Fibroblast of the aortic adventitia (primary cell): ENCODE measurements at places on chromosomes 16 and 17. TPM values are rescaled to one million over a fixed set of nuclear protein-coding genes. Genes with fewer than 3 reads are reported as not detected.

TP53TG3F gene
- not detected in 2 replicates for total RNA-seq

C16orf96 gene
- under 0.01 TPM in 1 of 2 replicates, not detected in the other for total RNA-seq

TAOK2 gene
- total RNA-seq = 44.6 and 57.2 TPM in 2 replicates

SULT1A4 gene
- 0.81 and 1.3 TPM in 2 replicates for total RNA-seq

ZG16B gene
- total RNA-seq = 0.27 and 1.4 TPM in 2 replicates

DPEP3 gene
- not detected in 2 replicates for total RNA-seq

CNOT1 gene
- 78.1 and 136 TPM in 2 replicates for total RNA-seq
